NCI-H748 treated with DMSO at 0.1 percent for 48 hours (cell line): ENCODE measurements at places on chromosomes 6 and 20.
A peak's percentile ranks its signal among the peaks of the same experiment; 100 is the strongest.

DNA sequence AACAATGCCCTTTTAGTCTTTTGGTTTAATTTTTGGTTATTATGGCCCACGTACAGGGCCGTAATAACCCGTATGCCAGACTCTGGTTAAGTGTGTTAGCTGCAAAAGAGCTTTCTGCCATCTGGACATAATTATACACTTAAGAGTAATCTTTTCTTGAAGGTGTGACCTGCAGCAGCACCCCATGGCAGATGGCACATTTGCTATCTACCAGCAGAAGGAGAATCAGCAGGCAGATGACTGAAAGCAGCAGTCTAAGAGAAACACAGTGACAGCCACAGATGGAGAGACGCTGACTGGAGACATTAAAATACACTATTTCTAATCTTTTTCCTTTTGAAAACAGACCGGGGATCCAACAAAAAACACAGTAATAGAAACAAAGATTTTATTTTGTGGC, 18.7 kb downstream of the ASF1A start:
- DNase-seq = peak; percentile 24

DNA sequence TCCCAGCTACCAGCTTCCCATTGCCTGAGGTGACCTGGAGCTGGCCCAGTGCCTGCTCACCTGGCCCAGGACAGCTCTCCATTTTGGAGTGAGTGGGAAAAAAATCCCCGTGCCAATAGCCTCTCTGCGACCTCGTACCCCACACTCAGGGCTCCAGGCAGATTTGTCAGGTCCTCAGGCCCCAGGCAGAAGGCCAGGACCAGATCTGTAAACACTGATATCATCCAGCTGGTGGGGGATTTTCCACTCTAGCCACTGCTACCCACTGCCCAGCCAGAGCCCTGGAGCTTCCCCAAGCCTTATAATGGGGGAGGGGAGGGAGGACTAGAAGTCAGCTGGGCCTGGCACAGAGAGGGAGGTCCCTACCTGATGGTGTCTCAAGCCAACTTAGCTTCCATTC, 1.3 kb upstream of the PGC start:
- DNase-seq = no peak

- DNase-seq = peak; percentile 15
These were observed 1.2 kb upstream of the PXDC1 start for GRCh38 chr6:3752531-3753227.

DNA sequence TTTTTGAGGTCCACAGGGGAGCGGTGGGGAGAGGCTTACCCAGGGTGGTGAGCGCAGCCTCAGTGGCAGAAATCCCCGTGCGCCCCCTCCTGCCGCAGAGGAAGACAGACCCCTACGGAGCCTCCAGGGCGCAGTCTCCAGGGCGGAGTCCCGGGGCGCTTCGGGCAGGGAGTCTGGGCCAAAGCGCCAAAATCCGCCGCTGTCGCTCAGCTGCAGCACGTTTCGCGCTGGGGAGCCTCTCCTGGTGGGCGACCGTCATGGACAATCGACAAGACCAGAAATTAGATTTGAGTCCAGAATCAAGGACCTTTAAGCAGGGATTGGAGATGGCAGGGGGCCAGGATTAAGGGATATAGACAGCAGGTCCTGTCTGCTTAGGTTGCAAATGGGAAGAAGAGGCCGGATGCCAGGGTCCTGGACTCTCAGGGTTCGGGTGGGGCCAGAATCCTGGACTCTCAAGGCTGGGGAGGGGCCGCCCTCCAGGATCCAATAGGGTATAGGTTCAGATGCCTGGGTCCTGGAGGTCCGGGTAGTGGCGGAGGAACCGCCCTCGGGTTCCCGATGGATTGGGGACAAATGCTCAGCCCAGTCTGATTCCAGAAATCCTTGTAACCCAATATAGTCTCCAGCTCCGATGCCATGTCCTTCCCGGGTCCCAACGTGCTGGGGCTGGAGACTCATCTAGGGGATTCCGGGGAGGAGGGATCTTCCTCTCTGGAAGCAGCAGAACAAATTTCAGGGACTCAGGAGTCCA, 7.9 kb upstream of the HLA-E start:
- DNase-seq = no peak

DNA sequence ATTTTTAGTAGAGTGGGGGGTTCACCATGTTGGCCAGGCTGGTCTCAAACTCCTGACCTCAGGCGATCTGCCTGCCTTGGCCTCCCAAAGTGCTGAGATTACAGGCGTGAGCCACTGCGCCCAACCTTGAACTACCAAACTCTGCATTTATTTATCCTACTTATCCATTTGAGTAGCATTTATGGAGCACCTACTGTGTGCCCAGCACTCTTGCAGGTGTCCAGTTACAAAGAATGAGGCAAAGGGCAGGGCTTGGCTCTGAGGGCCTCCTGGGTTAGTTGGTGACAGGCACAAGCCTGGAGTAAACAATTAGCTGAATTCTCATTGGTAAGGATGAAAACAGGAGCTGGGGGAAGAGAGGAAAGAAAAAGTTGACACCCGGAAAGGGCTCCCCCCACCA, 93.4 kb upstream of the FOXP4 start:
- no peak for DNase-seq

GRCh38 chr6:138194287-138194686, 24.0 kb downstream of the PBOV1 start:
- no peak for DNase-seq

DNA sequence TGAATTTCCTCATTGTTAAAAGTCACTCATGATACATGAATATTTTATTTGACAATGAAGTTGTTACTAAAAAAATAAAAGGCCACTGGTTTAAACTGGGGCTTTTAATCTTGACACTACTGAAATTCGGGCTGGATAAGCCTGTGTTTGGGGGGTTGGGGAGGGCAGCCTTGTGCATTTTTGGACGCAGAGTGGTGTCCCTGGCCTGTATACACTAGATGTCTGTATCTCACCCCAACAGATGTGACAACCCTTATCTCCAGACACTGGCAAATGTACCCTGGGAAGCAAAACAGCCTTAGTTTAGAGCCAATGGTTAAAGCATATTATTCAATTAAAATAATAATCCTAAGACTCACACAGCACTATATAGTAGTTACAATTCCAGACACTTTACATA, 24.8 kb downstream of the MAN1A1 start:
- no peak for DNase-seq

- no peak for DNase-seq
These were observed 6.5 kb upstream of the PREX1 start for GRCh38 chr20:48834278-48834677.

DNA sequence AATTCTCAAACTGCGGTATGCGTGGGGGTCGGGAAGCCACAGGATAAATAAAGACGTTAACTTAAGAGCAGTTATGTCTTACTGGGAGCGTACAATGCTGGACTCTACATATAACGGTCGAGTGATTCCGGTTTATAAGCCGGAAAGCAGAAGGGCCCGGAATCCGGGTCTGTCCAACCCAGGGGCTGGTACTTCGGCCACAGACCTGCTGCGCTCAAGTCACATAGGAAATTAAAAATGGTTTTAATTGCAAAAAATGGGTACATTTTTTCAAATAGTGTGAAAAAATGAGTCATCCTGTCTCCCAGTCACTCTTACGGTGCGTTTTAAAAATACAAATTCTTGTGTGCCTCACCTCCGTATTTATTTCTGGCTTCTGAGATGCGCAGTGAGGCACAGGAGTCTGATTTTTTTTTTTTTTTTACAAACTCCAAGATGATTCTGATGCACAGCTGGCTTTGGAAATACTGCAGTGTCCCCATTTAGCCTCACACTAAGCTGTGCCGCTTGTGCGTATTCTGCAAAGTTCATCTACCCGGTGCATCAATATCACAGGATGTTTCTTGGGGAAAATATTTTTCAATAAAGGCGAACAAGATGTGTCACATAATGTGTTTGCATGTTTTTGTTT, 1.0 kb downstream of the PCIF1 start:
- no peak for DNase-seq

DNA sequence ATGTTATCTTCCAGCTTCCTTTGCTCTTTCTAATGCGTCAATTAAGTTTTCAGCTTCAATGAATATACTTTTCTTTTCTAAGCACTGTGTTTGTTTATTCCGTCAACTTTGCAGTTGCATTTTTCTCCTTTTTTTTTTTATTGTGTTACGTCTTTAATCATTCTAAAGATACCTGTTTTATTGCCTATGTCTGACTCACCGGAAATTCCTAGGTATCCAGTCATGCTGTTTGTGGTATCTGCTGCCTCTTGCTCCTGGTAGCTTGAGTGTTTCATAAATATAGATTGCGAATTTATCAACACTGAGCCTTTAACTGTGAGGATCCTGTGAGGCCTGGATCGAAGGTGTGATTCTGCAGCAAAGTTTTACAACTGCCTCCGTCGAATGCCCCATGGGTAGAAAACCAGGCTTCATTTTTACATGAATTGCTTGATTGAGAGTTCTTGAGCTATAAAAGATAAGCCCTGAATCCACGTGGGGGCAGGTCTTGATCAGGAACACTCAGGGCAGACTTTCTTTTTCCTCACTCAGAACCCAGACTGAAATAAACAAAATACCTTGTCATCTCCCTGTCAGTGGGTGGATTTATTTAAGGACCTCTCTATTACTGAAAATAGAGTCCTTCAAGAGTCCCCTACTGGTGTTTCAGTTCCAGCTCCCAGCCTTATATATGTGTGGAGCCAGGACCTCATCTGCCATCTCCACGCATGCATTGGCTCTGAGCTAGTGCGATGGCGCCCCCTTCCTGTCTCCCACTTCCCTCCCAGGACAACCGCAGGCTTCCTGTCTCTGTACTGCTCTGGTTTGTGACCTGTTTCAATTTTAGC, 60.1 kb upstream of the LRRC1 start:
- DNase-seq = peak; percentile 31

GRCh38 chr6:1088492-1089001, 223.4 kb upstream of the FOXQ1 start:
- no peak for DNase-seq

DNA sequence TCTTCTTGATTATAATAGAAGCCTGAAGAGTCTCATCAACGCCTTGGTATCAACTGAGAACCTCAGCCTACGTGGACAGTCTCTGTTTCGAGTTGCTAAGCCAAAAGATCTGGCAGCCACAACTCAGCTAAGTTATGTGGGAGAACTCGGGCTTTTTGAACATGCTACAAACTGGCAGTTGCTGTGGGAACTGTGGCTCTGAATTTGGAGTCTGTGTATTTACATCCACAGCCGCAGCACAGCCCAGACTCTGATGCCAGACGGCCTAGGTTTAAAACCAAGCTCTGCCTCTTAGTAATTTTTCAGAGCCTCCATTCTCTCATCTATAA, 35.8 kb downstream of the RIPOR2 start:
- DNase-seq = no peak

DNA sequence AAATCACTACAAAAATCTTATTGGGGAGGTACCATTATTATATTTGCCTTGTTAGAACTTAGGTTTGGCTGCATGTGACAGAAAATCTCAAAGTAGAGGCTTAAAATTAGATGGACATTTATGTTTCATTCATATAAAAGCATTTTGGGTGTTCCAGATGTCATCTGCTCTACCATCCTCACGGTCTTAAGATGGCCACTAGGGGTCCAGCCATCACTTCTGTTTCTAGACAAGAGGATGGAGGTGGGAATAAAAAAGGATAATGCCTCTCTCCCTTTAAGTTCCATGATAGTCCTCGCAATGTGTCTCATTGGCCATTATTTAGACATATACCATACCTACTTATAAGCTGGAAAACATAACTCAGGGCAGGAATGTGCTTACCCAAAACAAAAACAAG, 929.5 kb downstream of the KIF16B start:
- no peak for DNase-seq

DNA sequence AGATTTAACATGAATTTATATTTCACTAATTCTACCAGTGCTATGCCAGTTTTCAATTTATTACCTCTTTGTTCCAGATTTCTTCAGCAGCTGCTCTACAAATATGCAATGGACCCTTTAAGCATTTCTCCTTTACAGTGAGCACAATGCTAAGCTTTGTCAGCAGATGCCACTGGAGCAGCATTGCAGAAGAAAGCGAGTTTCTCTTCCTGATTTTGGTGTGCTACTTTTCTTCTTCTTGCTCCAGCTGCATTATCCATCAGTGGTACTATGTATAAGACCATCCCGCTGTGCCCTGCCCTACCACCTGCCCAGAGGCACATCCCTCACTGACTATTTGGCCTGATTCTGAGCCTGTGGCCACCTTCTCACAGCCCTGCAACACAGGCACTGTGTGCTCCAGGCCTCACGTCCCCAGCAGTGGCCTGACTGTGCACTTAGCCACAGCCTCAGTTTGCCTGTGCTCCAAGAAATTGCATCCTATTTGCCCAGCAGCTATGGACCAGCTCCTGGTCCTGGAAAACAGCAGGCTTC, 84.1 kb downstream of the TNFAIP3 start:
- no peak for DNase-seq

DNA sequence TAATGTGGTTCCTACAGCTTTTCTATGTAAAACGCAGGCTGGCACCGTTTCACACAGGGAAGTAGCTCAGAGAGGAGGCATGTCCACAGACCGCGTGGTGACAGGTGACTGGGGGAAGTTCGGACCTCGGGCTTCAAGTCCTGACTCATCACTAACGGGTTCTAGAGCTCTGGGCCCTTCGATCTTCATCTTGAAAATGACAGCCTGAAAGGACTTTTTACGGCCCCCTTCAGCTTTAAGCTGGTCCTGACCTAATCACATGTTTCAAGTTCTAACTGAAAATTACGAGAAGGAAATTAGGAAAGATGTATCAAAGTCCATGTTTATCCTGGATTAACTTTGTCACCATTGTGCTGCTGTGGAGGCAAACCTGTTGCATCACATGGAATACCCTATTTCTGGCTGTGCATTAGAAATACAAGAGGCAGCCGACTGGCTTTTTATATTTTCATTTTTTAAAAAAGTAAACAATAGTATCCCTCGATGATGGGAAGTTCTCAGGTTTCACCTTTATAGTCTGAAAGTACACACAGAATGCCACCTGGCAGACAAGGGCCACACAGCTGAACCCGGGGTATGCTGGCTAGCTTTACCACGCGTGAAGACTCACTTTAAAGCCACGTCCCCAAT, 2.0 kb downstream of the MAN1A1 start:
- peak; percentile 33 for DNase-seq

- DNase-seq = no peak
These were observed 46.2 kb upstream of the SDHAF4 start for GRCh38 chr6:70520575-70520974.

DNA sequence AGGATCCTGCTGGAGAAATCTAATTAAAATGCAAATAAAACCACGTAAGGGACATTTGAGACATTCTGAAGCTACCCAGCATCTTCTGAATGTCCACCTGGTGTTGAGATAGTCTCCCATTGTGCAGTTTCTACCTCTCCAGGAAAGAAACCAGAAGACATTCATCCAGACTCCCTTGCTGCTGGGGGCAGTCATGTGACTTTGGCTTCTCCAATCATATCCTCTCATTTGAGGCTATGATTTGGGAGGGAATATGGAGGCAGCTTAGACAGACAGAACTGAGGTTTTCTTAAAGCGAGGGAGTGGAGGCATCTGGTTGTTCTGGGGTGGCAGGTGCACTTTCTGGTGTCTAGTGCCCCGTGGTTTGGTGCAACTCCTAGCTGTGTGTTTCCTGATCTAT, 315.2 kb upstream of the SULF2 start:
- no peak for DNase-seq

GRCh38 chr6:157265186-157265585, 58.1 kb downstream of the TMEM242 start:
- DNase-seq = no peak

DNA sequence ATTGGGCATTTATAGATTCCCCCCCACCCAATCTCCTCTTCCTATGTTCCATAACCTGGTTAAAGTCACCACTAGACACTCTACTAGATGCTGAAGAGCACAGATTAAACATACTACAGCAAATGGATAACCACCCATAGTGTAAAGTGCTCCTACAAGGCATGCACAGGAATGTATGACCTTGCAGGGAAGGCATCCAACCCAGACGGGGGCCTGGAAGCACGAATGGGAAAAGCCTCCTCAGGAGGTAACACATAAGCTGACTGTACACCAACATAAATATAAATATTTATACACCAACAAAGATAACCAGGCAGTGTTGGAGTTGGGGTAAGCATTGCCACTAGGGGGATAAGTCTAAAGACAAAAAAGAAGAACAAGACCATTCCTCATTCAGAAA, 691.7 kb downstream of the GRIK2 start:
- no peak for DNase-seq
